Suppressor macrophage treated with lipopolysaccharide for 4 hours (primary cell): ENCODE measurements at places on chromosomes 16 and 17.

- DNase-seq, result no peak
Observed at GRCh38 chr16:14315683-14316320, 244.7 kb downstream of the MRTFB start.

GRCh38 chr17:57506774-57507127, 238.3 kb downstream of the CCDC182 start:
- no peak for DNase-seq

GRCh38 chr17:54967621-54968261, 713 bp downstream of the COX11 start:
- DNase-seq, result peak; percentile 7

- peak; percentile 92 for DNase-seq
Observed at GRCh38 chr17:82267575-82268379, 5.7 kb downstream of the CSNK1D start.

DNA sequence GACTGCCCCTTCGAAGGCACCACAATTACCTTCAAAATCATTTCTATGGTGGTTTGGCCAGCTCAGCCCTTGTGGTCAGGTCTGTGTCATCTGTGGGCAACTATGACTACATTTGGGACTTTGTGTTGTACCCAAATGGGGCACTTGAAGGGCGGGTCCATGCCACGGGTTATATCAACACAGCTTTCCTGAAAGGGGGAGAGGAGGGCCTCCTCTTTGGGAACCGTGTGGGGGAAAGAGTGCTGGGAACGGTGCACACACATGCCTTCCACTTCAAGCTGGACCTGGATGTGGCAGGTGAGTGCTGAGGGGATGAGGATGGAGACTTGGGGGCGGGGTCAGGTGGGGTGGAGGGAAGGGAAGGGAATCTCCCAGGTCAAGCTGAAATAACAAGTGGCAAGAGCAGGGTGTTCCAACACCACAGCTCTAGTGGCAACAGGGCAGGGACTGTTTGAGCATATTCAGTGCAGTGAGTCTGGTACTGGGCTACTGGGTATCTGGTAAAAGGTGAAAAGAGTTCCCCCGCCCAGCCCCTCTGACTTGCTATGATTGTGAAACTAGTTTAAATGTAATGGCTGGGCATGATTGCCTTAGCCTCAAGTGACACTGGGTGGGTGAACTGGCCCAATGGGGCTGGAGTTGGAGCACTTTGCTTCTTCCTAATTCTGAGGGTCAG, 1.7 kb downstream of the AOC2 start:
- DNase-seq, result peak; percentile 74

DNA sequence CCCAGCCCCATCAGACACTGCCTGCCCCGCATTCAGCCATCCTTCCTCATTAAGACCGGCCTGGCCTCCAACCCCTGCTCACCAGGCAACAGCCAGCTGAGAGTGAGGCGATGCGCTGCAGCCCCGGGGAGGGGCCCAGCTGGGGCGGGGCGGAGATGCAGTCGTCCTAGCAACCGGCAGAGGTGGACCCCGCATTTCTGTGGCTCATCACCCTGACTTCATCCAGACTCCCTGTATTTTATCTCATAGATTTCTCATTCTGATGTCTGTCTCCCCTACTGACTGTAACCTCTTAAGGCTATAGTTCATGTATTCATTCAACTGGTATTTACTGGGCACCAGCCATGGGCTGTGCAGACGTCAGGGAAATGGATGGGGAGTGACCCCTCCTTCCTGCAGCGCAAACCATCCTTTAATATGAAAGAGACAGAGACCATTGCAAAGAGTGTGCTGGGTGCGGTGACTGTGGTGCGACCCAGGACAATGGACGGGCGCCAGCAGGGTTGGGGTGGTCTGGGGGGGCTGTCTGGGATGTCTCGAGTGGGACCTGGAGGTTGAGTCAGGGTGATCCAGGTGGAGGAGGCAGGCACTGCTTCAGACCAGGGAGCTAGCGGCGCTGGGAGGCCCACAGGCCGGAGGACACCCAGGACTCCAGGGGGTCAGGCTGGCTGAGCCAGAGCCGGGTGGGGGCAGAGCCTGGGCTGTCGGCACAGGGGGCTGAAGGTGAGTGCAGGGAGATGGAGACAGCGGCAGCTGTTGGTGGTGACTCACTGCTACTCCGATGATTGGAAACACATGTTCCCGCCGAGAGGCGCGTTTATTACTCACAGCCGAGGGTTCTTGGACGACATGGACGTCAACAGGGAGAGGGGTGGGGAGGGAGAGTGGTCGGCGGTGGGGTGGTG, 10.5 kb upstream of the TIMP2 start:
- DNase-seq, result no peak

- DNase-seq, result no peak
Observed at GRCh38 chr17:31434727-31435050, 43.2 kb downstream of the RAB11FIP4 start.

- DNase-seq, result no peak
Observed at GRCh38 chr16:12340151-12340733, 363.7 kb downstream of the SNX29 start.

DNA sequence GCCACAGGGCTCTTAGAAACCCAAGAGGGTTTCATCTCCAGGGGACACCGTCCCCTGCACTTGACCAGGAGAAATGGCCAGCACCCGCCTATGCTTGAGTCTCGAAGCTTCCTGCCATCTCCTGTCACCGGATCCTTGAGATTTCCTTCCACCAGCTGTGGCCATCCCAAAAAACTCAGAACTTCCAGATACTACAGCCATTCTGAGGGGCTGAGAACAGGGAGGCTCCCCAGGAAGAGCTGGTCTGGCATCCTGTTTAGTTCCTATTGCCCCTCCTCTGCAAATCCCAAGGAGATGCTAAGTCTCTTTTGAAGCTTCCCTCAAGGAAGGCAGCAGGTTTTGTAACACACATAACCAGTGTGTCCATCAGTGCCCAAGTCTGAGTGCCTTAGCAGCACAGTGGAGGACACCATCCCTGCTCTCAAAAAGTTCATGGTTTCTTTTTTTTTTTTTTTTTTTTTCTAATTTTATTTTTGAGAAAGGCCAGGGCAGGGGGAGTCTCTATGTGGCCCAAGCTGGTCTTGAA, 2.0 kb downstream of the UBALD2 start:
- DNase-seq, result peak; percentile 21

- DNase-seq, result no peak
Observed at GRCh38 chr17:45246861-45247428, 14.9 kb downstream of the SPATA32 start.

GRCh38 chr16:10806698-10807097, 11.9 kb downstream of the TVP23A start:
- DNase-seq, result peak; percentile 82

- no peak for DNase-seq
Observed at GRCh38 chr17:72590882-72591281, 470.1 kb downstream of the SOX9 start.

GRCh38 chr17:20302246-20302917, 165.0 kb downstream of the LGALS9B start:
- no peak for DNase-seq

DNA sequence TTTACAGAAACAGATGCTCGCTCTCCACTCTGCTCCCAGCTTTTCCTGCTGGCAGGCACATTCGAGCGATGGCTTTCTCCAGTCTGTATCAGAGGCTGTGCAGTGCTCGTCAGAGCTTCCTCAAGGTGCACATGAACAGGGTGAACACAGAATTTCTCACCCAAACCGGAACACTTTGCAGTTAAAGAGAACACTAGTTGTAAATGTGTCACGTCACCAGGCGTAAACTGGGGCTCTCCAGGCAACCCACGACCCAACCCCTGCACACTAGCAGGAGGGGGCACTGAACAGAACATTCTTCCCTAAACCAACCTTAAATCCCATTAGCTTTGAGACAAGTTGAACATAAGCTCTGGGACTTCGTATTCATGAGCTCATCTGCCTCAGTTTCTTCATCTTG, 119.0 kb downstream of the RMI2 start:
- no peak for DNase-seq

- DNase-seq, result peak; percentile 61
Observed at GRCh38 chr16:86664522-86665318, 86.4 kb downstream of the FOXL1 start.

- DNase-seq, result peak; percentile 73
Observed at GRCh38 chr17:43720311-43721060, 38.1 kb downstream of the SOST start.

DNA sequence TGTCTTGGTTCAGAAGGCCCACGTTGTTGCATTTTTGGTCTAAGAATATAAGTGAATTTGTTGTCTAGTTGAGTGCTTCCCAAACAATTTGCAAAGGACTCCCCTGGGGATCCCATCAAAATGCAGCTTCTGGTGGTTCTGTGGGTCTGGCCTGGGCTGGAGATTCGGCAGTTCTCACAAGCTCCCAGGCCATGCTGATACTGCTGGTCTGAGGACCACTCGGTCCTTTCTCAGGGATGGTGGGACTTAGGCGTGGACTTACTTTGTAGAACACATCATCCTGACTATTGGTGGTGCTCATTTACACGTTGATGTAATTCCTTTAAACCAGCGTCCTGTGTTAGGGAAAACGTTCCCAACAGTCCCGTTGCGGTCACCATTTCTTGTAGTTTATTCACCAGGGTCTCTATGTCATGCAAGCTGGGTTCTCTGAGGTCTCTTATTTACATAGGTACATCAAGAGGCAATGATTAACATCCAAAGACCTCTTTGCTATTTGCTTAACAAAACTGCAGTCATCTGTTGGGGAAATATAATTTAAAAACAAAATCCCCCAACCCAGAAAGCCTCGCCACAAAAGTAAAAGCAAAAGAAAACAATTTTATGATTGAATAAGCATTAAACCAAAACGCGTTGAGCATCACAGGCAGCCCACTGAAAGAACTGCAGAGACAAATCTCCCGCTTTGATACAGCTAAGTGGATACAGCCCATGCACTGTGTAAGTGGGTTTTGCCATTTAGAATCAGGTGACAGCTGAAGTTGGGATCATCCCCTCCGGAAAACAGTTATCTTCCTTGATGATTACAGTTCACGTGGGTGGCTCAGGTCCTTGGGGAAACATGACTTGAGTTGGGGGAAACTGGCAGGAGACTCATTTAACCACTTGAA, 39.0 kb upstream of the SEC14L1 start:
- DNase-seq, result no peak

DNA sequence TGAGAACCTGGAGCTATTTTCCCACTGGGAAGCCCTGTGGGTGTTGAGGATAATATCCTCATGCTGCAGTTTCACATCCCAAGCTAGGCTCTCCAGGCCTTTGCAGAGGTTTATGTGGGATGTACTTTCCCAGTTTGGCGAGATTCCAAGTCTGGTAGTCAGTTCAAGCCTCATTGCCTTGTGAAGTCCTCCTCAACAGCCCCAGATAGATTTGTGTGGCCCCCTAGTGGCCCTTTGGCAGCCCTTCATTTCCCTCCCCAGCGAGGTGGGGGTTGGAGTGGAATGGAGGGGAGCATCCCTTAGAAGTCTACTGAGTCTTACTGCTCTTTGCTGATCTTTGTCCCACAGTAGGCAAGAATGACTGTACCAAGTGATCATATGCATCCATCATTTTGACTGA, 137.9 kb downstream of the CDH11 start:
- no peak for DNase-seq

DNA sequence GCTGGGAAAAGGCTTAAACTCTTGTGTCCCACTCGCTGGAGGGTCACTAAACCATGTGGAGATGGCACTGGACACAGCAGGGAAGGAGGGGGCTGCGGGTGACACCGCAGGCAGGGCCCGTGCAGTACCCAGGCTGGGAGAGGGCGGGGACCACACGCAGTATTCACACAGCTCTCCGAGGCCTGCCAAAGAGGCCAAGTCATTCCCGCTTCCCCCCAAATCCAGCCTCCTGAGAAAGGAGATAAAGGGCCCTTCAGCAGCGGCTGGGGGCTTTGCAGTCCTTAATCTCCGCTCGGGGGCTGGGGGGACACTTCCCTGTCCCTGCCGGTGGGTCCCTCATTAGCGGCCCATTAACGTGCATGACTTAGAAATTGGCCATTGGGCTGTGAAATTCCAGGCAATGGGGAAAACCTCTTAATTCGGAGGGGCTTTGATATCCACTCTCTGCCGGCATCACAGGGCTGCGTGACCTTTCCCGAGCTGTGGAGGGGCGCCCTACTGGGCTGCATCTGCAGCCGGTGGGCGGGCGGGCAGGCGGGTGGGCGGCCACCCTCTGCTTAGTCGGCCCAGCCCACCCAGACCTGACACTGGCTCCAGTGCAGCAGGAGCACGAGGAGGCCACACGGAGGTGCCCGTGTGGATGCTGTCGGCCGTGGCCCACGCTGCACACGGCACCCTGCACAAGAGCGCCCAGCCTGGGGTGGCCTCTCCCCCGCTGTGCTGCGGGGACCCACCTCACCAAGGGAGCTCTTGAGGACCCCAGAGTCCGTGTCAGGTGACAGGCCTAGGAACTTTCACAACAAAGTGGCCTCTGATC, 2.6 kb upstream of the SLC38A8 start:
- no peak for DNase-seq

DNA sequence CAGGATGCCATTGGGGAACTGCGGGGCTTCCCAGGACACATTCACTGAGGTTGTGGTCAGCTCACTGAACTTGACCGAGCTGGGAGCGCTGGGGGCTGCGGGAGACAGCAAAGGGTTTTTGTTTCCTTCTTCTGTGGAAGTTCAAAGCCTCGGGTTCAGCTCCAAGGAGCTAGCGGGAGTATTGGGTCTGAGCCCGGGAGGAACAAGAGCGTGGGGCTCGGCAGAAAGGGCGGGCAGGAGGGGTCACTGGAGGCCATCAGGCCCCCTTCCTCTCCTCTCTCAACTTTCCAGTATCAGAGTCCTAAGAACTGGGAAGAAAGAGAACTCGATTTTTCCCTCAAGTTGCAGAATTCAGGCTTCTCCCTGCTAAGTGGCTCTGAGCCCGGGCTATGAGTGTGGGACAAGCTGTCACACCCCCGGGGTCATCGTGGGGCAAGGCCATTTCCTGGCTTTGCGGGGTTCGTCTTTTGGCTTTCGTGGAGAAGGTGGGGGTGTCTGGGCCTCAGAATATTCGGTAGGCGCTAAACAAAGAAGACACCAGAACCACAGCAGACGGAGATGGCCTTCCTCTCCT, 53.6 kb upstream of the CDC42EP4 start:
- DNase-seq, result no peak

- DNase-seq, result no peak
Observed at GRCh38 chr16:46885960-46886763, 2.0 kb downstream of the GPT2 start.

DNA sequence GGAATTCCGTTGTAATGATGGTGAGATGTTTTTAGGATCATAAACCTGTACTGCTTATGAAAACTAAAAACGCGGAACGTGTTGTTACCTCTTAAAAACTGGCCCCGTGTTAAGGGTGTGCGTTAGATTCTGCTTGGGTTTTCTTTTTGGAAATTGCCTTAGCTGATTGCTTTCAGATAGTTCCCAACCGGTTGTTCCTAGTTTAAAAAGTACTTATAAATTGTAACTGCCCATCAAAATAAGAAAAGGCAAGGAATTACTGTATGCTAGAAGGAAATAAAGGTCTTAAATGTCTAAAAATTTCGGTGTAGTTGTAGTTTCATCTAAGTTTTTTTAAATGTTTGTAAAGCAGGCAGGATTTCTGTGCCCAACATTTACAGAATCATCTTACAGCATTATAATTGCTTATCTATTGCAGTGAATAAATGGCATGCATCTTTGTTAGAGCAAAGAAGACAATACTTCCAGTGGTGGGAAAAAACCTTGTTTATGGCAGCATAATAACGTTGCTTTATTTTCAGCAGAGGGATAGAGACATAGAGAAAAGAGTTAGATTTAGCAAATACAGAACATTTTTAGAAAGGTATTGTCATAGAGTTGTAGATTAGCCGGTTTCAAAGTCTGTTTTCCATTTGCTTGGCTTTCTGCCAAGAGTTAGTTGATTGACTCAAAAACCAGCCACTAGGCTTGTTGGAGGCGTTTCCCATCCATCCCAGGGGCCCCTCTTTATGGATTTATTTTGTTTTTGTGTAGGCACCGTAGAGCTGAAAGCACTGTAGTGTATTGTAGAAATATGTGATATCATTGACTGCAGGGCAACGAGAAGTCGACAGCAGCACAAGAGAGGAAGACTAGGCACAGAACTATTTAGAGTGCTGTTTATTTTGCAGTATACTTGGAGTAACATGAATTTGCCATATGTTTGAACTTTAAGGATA, 1.7 kb downstream of the PPM1D start:
- peak; percentile 81 for DNase-seq
